Astrocyte (in vitro differentiated cells and primary cell): ENCODE measurements at places on chromosomes 13 and 19. TPM values are rescaled to one million over a fixed set of nuclear protein-coding genes. Genes with fewer than 3 reads are reported as not detected.

The ZNF730 gene
- 2.0 and 2.8 TPM in 2 replicates for total RNA-seq

The F2RL3 gene
- total RNA-seq: not detected in 2 replicates

The ZSWIM9 gene
- total RNA-seq: 4.7 TPM in 2 replicates

The FARP1 gene
- total RNA-seq: 99.9 and 128 TPM in 2 replicates

The ZNF416 gene
- total RNA-seq: 9.3 and 9.7 TPM in 2 replicates
